H1 (cell line): ENCODE measurements at places on chromosomes 2 and 18.

- H3K27me3 ChIP-seq, result no peaks in the 10 kb centered on the region
- H3K4me3 ChIP-seq, result no peak overlapping the region
- H3K27ac ChIP-seq, result no peak overlapping the region
- H3K36me3 ChIP-seq, result no peaks in the 10 kb centered on the region
These were observed 145.1 kb downstream of the B3GNT2 start for GRCh38 chr2:62340994-62341484.

- no peaks in the 10 kb centered on the region for H3K4me1 ChIP-seq
- H3K27ac ChIP-seq, result no peak overlapping the region
- no peak overlapping the region for H3K4me3 ChIP-seq
- no peak for DNase-seq
- H3K36me3 ChIP-seq, result no peaks in the 10 kb centered on the region
These were observed 2008.4 kb upstream of the PIK3C3 start for GRCh38 chr18:39946623-39947061.

DNA sequence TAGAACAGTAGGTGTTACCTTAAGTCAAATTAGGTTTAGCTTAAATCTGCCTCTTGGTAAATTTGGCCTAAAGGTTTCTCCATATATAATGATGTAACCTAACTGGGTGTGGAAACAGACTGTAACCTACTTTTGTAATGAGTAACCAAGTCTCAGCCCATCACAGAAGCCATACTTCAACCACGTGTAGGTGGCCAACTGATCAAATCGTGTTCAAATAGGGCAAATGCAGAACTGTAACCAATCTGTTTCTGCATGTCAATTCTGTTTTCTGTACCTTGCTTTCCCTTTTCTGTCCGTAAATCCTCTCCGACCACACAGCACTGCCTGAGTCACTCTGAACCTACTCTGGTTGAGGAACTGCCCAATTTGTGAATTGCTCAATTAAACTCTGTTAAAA is 34.0 kb upstream of the PLA2R1 start:
- no peaks in the 10 kb centered on the region for H3K27me3 ChIP-seq
- H3K36me3 ChIP-seq, result no peaks in the 10 kb centered on the region
- no peak for DNase-seq
- H3K27ac ChIP-seq, result no peak overlapping the region

DNA sequence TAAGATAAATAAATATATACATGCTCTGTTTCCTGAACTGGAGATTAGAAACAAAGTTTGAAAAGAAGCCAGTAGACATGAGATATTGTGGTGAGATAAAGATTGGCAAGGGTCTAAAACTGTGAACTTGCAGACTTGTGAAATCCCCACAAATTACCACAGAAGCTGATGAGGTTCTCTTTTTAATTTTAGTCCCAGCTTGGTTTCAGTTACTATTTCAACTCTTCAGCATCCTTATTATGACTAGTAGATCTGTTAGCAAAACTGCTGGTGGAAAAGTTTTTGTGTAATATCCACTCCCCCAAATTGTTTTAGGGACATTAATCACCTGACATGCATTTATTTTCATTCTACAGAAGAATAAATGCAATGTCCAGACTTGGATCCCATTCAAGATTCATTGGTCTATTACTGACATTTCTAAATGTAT is 20.8 kb downstream of the RASGRP3 start:
- no peaks in the 10 kb centered on the region for H3K4me1 ChIP-seq
- no peak overlapping the region for H3K4me3 ChIP-seq
- H3K27ac ChIP-seq, result no peak overlapping the region
- DNase-seq, result no peak
- H3K27me3 ChIP-seq, result no peaks in the 10 kb centered on the region

GRCh38 chr2:8886202-8886518 is 48.7 kb upstream of the KIDINS220 start:
- no peak overlapping the region for H3K27ac ChIP-seq
- no peaks in the 10 kb centered on the region; the same call in 1 of the 2 replicates for H3K4me1 ChIP-seq
- no peak for DNase-seq
- no peaks in the 10 kb centered on the region for H3K27me3 ChIP-seq
